ENCODE measurements at places on chromosomes 12 and 14. TPM values are rescaled to one million over a fixed set of nuclear protein-coding genes. Genes with fewer than 3 reads are reported as not detected.

- no peak for DNase-seq
Measured at GRCh38 chr12:124230117-124230757, 64.7 kb upstream of the RFLNA start.

GRCh38 chr12:109445191-109445609, 31.9 kb downstream of the KCTD10 start:
- no peak for DNase-seq

The SUDS3 gene
- 29.2 TPM for total RNA-seq

The TULP3 gene
- total RNA-seq: 20.6 TPM

- no peak for DNase-seq
Measured at GRCh38 chr14:95489214-95490137, 27.0 kb downstream of the SYNE3 start.

- no peak for DNase-seq
Measured at GRCh38 chr14:105150368-105151083, 18.1 kb downstream of the JAG2 start.

GRCh38 chr12:94594443-94594825, 55.9 kb downstream of the TMCC3 start:
- no peak for DNase-seq

DNA sequence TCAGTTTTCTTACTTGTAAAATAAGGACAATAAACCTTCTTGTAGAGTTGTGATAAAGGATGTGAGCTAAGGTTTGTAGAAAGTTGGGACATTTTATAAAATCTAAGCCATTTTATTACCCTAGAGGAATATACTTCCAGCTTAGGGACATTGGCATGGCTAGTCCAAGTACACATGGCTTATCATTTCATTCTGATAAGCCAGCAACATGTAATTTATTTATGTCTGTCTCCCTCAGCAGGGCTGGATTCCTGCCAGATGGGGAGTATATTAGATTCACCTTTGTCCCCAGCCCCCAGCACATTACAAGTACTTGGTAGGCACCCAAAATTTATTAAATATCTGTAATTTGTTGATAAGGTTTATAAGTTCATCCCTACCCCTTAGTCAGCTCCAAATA, 6.3 kb upstream of the ATG14 start:
- DNase-seq: no peak

DNA sequence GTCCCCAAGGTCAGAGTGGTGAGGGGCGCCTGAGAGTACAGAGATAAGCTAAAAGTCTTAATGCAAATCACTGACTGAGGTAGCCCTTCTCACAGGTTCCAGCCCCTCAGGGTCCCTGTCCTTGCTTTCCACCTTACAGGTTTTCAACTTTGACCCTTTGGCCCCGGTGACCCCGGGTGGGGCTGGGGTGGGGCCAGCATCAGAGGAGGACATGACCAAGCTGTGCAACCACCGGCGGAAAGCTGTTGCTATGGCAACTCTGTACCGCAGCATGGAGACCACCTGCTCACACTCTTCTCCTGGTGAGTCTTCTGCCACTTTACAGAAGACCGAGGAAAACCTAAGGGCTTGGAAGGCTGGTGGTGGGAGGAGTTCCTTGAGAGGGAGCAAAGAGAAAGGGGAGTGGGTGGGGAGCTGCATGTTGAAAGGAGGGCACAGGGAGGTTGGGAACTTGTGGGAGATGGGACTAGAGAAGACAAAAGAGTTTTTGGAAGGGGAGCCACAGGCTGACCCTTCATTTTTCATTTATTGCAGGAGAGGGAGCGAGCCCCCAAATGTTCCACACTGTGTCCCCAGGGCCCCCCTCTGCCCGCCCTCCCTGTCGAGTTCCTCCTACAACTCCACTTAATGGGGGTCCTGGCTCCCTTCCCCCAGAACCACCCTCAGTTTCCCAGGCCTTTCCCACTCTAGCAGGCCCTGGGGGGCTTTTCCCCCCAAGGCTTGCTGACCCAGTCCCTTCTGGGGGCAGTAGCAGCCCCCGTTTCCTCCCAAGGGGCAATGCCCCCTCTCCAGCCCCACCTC, 2.4 kb downstream of the MBD6 start:
- DNase-seq: peak; percentile 31

The MMP19 gene
- total RNA-seq: 15.9 TPM

Measured in uterus (tissue), 4 donors.